ENCODE measurements at places on chromosomes 7 and 10. TPM values are rescaled to one million over a fixed set of nuclear protein-coding genes. Genes with fewer than 3 reads are reported as not detected.

PTN gene
- 23.7 TPM for polyA plus RNA-seq

IL6 gene
- 13.6 TPM for polyA plus RNA-seq

- DNase-seq: peak; percentile 47
Measured at GRCh38 chr7:123916240-123916724, 8.8 kb upstream of the SPAM1 start.

- no peak for DNase-seq
Measured at GRCh38 chr10:102241032-102241443, 274 bp downstream of the PITX3 start.

DNA sequence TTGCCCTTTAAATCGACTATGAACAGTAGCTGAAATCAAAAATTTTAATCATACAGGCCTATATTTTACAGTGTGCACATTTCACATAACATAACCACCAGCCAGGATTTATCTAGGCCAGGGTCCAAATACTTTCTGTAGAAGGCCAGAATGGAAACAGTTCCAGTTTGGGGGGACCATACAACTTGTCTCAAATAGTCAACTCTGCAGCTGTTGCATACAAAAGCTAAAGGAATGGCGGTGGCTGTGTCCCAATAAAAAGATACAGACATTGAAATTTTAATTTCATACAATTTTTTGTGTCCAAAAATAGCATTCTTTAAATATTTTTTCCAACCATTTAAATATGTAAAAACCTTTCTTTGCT is 742 bp upstream of the TYSND1 start:
- DNase-seq: no peak

IGFBP1 gene
- not detected for polyA plus RNA-seq

SPDYE16 gene
- 0.10 TPM for polyA plus RNA-seq

SLC18A3 gene
- 1.7 TPM for polyA plus RNA-seq

DNA sequence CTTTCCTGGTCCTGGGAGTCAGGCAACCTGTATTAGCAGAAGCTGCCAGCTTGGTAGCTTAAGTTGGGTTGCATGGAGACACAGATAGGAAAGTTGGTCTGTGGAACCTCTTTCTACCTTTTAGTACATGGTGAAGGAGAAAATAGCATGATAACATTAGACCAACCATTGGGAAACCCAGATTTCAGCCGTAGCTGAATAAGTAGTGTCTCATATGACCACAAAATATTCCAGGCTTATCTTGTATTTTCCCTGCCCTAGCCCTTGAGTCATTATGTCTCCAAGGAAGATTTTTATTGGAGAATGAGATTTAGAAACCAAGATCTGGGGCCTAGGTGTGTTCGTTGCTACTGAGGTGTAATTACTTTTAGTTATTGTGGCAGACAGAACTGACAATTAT is 67.2 kb downstream of the CCSER2 start:
- no peak for DNase-seq

SPDYE1 gene
- not detected for polyA plus RNA-seq

GRCh38 chr7:157621131-157621681 is 284.4 kb downstream of the DNAJB6 start:
- DNase-seq: no peak

GRCh38 chr10:23499372-23500132 is 60.7 kb downstream of the OTUD1 start:
- DNase-seq: no peak

ITGB1 gene
- 846 TPM for polyA plus RNA-seq

RALA gene
- polyA plus RNA-seq: 37.4 TPM

- no peak for DNase-seq
Measured at GRCh38 chr10:12471135-12471534, 121.8 kb downstream of the CAMK1D start.

ARHGEF5 gene
- polyA plus RNA-seq: 0.07 TPM

DNA sequence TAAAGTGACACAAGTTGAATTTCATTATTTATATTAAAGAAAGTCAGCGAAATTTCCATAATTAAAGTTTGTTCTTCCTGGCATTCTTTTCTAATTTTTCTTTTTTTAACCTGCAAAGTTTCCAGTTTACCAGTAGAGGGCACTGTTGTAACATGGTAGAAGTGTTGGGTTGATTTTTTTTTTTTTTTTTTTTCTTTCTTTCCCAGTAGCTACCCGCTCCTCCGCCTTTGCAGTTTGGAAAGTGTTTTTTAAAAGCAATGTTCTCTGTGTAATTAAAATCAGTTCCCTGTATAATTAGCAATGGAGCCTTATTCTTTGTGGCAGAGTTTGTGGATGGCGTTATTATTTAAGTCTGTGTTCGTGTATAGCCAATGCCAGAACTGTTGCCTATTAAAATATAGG is 53.7 kb downstream of the TAF3 start:
- peak; percentile 48 for DNase-seq

DNA sequence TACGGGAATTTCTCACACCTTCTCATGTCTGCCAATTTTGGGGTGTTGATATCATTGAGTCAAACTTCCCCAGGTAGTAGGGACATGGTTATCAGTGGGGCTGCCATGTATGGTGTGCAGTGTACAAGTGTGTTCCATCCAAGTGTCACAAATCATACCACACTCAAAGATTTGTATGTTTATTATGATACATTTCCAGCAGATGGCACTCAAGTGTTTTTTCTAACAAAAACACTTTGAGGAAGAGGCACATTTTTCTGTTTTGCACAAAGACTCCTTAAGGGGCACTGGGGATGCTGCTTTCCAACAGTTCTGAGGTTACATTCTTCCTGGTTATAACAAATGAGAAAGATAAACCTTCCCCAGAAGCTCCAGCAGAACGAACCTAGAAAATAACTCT is 414.5 kb downstream of the REEP3 start:
- no peak for DNase-seq

DNA sequence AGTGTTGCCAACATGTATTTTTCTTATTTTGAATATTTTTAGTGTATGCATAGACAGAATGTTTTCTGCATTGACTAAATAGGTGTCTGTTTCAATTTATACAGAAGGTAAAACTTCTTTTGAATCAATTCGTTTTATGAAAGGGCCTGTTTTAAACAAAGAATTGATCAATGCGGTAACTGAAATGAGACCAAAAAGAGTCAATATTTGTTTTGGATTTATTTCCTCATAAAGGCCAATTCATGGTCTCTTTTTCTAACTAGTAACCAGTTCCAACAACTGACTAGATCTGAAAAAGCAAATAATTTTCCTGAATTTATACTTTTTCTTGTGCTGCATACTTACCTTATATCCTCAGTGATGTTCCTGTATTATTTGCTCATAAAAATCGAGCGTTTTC is 320.5 kb downstream of the DGKB start:
- no peak for DNase-seq

GRCh38 chr7:76220185-76221057 is 18.7 kb downstream of the SRRM3 start:
- DNase-seq: peak; percentile 81

- no peak for DNase-seq
Measured at GRCh38 chr10:72695496-72695895, 3.6 kb downstream of the MCU start.

MEIG1 gene
- polyA plus RNA-seq: 0.42 TPM

- peak; percentile 36 for DNase-seq
Measured at GRCh38 chr7:36871863-36872262, 147.6 kb upstream of the AOAH start.

CFAP43 gene
- polyA plus RNA-seq: 0.35 TPM

GRCh38 chr10:132245056-132245455 is 58.3 kb downstream of the DPYSL4 start:
- DNase-seq: no peak

GRCh38 chr10:124019886-124020797 is 73.3 kb downstream of the CHST15 start:
- DNase-seq: no peak

- no peak for DNase-seq
Measured at GRCh38 chr10:5188358-5188757, 3.4 kb upstream of the AKR1C8 start.

DNA sequence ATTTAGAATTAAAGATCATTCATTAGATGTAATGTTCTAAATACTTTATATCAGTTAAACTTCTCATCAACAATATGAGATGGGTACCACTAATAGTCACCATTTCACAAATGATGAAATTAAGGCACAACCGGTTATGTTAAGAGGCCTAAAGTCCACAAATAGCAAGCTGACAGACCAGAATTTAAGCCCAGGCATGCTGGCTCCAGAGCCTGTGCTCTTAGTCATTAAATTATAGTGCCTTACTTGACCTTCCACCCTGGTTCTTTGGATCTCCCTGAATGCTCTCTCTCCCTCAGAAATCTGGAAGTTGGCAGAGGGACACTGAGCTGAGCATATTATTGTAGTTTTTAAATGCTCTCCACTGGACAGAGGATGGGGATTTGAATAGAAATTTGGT is 3.6 kb downstream of the LIPN start:
- no peak for DNase-seq

GRCh38 chr10:54656643-54657042 is 144.4 kb downstream of the PCDH15 start:
- DNase-seq: no peak

DNA sequence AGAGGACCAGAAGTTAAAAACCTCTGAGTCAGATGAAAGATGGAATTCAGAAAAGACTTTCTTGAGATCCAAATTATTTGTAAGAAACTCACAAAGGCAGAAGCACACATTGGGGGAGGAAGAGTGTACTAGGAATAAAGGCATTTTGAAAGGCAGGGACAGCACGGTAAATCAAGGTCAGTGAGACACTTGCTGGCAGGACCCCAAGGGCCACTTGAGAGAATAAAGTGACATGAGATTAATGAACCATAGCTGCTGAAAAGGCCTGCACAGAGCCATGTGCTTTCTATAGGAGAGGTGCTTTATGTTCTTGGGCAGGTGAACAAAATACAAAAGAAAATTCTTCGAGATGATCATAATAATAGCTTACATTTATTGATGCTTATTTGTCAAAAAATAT is 929.9 kb upstream of the MBL2 start:
- DNase-seq: no peak

DNA sequence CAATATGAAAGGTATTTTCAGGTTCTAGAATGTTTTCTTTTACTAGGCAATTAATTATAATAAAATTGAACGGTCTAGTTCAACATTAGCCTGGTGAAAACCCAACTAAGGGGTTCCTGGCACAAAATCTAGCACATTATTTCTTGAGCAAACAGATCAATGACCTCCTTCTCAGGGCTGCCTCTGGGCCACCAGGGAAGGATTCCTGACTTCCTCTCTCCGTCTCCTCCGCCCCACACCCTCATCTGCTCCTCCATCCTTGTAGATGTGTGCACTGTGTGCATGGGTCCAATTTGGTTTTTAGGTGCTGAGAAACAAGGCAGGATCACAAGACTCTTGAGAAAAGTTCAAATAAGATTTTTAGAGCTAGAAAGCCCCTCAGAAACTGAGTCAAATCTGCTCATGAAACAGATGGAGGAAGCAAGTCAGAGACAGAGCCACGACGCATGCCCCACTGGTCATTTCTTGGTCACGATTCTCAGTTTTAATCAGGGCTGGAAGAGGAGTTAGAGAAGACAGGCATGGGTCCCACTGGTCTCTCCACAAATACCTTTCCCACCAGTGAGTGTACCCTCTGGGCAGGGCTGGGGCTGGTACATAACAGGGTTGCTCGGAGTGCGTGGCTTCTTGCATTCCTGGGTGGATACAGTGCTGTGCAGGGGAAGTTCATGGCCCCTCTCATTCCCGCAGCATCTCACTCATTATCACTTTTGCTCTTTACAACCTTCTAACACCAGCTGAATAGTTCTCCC is 3.8 kb downstream of the TRPV6 start:
- DNase-seq: no peak

DNA sequence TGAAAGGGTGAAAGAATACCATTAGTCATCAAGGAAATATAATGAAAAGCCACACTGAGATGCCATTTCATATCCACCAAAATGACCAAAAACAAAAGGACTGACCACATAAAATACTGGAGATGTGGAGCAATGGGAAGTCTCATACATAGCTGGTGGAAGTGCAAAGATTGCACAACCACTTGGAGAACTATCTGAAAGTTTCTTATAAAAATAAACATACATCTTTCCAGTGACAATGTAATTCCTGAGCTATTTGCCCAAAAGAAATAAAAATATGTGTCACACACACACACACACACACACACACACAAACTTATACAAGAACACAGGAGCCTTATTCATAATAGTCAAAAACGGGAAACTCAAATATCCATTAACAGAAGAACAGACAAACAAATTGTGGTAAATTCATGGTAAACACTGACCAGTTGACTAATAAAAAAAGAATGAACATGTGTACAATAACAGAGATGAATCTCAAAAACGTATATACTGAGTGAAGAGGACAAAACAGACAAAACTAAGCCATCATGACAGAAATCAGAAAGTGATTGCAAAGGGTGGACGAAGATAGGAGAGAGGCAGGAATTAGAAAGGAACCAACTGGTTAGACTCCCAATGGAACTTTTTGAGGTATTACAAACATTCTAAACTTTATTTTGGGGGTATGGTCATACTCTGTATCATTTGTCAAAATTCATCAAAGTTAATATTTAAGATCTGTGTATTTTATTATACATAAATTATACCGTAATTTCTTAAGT is 21.5 kb downstream of the WASL start:
- DNase-seq: no peak

GJD4 gene
- not detected for polyA plus RNA-seq

DNA sequence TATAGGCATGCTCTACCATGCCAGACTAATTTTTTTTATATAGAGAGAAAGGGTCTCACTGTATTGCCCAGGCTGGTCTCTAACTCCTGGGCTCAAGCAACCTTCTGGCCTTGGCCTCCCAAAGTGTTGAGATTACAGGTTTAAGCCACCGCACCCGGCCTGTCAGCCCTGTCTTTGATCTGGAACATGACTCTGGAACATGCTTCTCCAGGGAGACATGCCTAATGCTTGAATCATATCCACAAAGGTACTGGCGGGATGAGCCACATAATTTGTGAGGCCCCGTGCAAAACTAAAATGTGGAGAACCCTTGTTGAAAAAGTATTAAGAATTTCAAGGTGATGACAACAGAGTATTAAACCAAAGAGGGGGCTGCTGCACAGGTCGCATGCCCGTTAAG is 282.8 kb downstream of the ARHGAP12 start:
- DNase-seq: no peak

TCAF2 gene
- polyA plus RNA-seq: 23.3 TPM

ABCB4 gene
- polyA plus RNA-seq: 0.18 TPM

RNF133 gene
- not detected for polyA plus RNA-seq

DNA sequence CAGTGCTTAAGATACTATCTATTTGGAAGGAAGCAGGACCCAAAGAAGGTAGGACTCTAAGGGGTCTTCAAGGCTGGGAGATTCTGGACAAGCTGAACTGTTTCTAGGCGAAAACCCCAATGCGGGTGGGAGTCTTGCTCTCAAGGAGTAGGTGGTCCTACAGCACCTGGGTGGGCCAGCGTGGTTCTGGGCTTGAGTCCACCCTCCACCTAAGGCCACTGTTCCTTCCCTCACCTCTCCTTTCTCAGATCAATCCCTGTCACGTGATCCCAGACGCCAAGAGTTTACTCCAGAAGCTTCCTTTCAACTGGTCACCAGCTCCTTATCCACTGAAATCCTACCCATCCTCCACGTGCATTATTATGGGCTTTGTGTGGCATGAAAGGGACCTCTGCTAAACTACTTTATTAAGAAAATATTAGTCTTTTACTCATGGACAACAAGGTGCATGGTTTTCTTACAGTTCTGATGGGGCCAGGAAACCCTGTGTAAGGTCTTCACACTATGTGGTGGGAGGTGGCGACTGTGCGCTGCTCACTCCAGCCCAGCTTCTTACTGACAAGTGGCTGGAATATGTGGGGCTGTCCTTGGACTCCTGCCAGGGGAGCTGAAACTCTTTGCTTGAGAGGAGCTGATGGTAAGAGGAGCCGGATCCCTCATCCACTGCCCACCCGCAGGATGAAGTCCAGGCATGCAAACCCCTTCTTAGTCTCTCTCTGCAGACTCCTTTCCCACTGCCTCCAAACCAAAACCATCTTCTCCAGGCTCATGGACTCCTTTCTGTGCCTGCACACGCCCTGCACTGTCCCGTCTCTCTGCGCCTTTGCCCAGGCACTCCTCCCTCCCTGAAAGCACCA is 1.6 kb downstream of the ZNF746 start:
- peak; percentile 61 for DNase-seq
